T1000 (cell line): ENCODE measurements at places on chromosomes 3 and 15.

DNA sequence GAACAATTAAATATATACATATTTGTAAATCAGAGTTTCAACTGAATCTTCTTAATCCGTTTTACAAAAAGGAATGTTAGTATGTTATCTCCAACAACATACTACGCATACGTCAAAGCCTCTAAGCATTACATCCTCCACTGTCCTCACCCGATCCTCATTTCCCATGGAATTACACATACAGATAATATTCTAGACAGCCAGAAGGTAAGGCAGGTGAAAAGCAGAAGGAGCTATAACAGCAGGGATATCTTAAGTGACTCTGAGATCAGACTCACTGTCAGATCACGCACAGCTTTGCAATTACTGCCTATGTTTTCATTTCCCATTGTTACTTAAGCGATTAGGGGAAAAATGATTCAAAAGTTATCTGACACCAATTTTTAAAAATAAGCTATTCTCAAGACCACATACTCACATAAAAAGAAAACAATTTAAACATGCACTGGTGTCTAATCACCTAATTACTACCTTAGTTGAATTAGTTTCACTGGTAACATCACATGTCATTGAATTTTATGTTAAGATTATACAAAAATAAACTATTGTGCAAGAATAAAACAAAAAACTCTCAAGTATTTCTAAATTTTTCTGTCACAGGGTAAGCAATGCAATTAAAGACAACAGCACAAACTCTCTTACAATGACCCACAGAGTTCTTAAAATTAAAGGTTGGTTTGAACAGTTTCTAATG, 92.8 kb downstream of the TBL1XR1 start:
- no peak for DNase-seq

DNA sequence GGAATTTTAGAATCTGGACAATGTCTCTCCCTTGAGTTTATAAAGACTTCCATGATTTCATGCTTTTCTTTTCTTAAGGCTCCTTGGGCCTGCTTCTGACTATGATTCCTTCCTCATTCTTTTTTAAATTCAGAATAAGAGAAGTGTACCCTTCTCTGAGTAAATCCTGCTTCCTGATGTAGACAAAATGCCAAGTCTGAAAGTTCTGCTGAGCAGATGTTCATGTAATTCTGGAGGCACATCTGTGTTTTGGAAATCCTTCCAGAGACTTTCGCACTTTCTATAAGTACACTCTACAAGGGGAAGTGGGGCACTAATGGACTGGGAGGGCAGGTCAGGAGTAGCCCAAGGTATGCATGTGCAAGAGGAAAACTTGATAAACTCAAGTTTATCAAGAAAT, 24.8 kb downstream of the TPM1 start:
- no peak for DNase-seq

GRCh38 chr3:40310705-40311104, 1.2 kb downstream of the EIF1B start:
- no peak for DNase-seq

GRCh38 chr15:63435204-63435820, 53.7 kb upstream of the CA12 start:
- no peak for DNase-seq

GRCh38 chr3:196843435-196844110, 24.1 kb upstream of the SENP5 start:
- DNase-seq: no peak

- DNase-seq: no peak
Observed at GRCh38 chr3:117488983-117489382, 779.4 kb downstream of the TUSC7 start.

DNA sequence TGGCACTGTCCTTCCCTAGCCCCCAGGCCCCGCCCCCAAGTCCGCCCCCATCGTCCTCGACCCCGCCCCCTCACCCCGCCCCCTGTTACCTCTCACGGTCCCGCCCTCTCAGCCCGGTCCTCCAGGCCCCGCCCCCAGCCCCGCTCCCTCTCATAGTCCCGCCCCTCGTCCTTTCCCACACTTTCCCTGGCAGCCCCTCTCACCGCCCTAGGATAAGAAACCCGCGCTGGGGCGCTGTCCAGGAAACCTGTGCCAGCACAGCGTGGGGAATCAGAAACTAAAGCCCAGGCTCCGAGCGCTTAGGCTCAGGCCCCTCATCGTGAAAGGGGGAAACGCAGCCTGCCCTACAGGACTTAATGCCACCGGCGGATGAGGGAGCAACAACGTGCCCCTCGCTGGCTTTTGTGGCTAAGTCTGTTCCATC, 20.9 kb downstream of the TRPM1 start:
- DNase-seq: peak; percentile 25

GRCh38 chr15:96695426-96695825, 364.9 kb downstream of the NR2F2 start:
- no peak for DNase-seq

- no peak for DNase-seq
Observed at GRCh38 chr3:104805508-104805907, 561.2 kb upstream of the ALCAM start.

DNA sequence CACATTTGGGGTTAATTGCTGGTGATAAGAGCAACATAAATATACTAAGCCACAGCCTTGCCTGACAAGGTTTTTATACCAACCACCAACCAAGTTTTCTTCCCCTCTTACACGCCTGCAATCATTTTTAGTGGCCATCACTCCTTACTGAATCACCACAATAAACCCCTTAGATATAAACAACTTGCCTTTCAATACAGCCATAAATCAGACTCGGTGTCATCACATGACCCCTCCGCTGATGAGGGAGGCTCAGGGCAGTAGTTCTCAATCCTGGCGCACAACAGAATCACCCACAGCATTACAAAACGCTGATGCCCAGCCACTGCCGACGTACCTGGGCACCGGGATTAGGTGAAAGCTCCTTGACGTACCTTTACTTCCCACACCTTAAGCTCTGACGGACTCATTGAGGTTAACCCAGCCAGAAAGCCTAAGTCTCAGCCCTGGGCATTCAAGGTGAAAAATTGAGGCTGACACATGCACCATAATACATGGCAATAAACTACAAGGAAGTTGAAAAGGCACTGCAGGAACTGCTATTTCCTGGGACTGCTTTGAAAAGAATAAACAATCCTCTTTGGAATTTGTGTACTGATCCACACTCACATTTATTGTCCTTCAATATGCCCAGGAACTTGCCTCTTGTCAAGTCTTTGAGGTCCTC, 17.1 kb downstream of the ADCY5 start:
- no peak for DNase-seq

- peak; percentile 33 for DNase-seq
Observed at GRCh38 chr3:146803745-146804144, 198.6 kb upstream of the PLSCR5 start.

DNA sequence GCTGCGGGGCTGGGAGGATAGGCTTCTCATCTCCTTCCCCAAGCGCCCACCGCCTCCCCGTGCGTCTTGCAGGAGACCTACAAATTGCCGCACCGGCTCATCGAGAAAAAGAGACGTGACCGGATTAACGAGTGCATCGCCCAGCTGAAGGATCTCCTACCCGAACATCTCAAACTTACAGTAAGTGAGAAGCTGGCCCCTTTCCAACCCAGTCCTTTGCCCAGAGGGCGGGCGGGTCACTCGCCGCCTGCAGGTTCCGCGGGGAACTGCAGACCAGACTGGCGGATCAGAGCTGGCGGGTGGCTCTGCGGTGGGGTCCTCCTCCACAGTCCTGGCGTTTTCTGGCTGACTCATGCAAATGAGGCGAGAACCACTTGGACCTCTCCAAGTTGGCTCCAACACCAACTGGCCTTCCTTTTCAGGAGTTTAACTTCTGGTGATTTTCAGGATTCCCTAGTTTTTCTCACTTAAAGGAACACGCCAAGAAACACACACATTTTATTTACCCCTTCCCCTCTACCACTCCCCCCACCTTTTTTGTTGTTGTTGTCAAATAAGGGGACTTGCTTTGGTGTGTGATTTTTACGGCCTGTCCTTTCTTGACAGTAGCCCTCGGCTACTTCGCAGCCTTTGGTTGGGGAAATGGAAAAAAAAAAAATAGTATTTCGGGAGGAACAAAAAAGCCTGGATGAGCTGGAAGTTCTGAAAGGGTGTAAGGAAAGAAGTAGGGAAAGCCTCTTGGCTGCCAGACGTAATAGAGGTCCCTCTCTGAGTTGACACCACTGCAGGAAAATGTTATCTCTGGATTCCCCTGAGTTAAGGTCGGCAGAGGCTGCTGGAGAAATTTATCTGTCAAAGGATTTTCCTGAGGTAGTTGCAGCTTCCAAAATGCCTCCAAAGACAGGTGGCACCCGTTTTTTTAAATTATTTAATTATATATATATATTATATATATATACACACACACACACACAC, 1.3 kb downstream of the BHLHE40 start:
- DNase-seq: peak; percentile 90

GRCh38 chr3:33904730-33905129, 106.3 kb downstream of the PDCD6IP start:
- no peak for DNase-seq

DNA sequence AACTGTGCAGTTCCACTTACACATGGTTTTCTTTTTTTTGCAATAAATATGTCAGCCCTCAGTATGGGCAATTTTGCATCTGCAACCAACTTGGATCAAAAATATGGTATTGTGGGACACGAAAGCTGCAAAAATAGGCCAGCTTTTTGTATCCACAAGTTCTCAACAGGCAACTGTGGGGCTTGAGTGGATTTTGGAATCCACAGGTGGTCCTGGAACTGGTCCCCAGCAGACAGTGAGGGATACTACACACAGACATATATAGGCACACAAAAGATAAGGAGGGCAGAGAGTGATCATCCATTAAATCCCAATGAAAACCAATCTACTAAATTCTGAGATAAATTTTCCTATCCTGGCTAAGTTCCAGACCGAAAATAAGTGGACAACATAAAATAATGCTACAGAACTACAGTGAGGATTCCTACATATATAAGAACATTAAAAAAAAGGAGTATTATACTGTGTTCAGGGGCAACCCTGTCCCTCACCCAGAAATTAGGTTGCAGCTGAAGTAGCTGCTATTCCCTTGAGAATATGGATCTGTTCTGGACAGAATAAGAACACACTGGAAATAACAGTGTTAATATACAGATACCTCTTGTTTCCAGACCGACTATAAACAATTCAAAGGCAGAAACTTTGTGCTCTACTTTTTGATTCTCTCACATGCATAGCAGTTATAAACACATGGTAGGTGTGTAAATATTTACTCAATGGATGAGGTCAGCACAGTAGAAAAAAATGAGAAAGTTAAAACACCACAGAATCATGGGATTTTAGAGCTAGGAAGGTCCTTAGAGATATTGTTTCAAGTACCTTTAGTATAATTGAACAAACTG, 25.4 kb downstream of the DENND4A start:
- no peak for DNase-seq

DNA sequence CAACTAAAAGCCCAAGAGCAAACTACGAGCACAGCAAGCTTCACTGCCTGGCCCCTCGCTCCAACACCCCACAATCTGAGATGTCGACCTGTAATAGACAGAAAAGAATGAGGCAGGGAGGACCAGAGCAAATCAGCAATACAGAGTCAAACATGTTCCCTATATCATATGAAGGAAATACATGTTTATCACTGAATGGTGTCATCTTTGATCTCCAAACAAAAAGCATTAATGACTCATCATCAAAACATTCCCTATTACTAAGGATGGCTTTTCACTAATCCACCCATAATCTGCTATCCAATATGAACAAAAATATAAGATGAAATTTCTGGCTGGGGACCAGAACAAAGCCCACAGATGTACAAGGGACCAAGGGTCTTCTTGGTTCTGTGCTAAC, 34.7 kb downstream of the MYO5A start:
- no peak for DNase-seq

GRCh38 chr3:108883373-108883772, 60.8 kb downstream of the TRAT1 start:
- DNase-seq: no peak

DNA sequence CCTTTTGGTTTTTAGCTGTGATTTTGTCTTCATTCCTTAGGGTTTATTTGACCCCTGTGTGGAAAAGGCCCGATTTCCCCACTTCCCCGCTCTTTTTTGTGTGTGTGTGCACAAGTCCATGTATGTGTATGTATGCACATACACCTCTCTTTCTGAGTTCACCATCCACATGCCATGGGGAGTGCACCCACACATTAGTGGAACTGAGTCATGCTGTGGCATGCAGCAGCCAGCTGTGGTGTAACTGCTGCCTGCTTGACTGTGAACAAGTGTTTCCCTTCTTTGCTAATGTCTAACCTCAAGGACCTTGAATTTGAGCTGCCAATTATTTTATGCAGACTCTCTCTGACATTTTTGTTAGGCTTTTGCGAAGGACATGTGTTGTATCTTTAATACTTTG, 434.9 kb upstream of the TPM1 start:
- DNase-seq: no peak

- no peak for DNase-seq
Observed at GRCh38 chr3:43970351-43970750, 271.3 kb upstream of the TOPAZ1 start.

DNA sequence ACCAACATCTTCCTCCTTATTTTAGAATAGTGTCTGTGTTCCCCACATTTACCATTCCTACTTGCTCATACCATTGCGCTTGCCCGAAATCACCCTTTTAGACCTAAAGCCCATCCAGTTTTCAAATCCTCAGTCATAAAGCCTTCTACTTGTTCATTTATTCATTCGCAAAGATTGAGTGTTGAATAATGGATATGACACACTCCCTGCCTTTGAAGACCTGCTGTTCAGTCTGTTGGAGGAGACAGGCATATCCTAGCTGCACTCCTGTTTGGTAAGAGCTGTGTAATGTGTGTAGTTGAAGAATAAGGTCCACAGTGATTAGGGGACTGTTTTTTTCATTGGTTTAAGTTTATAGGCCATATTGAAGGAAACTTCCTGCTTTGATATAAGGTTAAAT, 1.7 kb downstream of the CNOT10 start:
- no peak for DNase-seq

DNA sequence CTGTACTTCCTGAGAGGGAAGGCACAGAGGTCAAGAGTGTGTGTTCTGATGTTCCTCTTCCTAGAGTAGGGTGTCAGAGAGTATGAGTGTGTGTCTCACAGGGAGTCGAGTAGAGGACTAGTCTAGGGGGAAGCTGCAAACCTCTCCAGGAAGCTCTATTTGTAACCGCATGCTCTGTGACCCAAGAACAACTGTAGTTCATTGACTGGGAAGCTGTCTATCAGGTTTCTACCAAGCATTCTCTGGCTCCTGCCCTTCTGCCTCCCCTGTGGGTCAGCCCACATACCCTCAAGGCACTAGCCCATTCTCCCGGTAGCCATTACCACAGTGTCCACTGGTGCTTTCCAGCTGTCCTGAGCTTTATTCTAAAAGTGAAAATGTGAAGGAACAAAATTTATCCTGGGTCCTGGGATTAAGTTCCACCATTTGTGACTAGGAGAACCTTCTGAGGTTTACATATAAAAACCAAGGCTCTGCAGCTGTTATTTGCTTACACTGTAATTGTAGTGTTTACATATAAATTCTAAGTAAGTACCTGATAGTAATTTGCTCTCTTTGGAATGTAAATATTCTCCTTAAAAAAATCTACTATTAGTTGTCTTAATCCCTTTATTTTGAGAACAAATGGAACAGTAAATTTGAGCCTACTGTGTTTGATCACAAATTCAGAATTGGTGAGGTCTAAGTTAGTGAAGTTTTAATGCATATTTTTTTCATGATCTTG, 40.7 kb downstream of the MYRIP start:
- no peak for DNase-seq

- peak; percentile 6 for DNase-seq
Observed at GRCh38 chr15:38069511-38070011, 135.1 kb downstream of the TMCO5A start.
